ENCODE measurements at places on chromosomes 4 and X. TPM values are rescaled to one million over a fixed set of nuclear protein-coding genes. Genes with fewer than 3 reads are reported as not detected.

Gene MAP7D2
- polyA plus RNA-seq = 0.35 TPM

Gene PLAC8
- polyA plus RNA-seq = 4.2 TPM

Gene NLRP2B
- not detected for polyA plus RNA-seq

Gene WNK3
- 5.3 TPM for polyA plus RNA-seq

Gene BRS3
- polyA plus RNA-seq = not detected

Gene SERTM2
- polyA plus RNA-seq = not detected

Gene DCHS2
- 1.5 TPM for polyA plus RNA-seq

Gene DCX
- polyA plus RNA-seq = 0.17 TPM

Gene SPACA5
- polyA plus RNA-seq = 0.48 TPM

Gene NPY1R
- polyA plus RNA-seq = 0.28 TPM

Gene MBNL3
- 22.0 TPM for polyA plus RNA-seq

Gene TREX2
- 1.2 TPM for polyA plus RNA-seq

Gene PHKA1
- polyA plus RNA-seq = 2.8 TPM

Gene TEX13D
- polyA plus RNA-seq = not detected

Gene NWD2
- 0.03 TPM for polyA plus RNA-seq

All from left lung (tissue), 14 donors.